ENCODE measurements at places on chromosomes 16 and 17.

GRCh38 chr17:35257208-35257659, 14.4 kb downstream of the SLFN5 start:
- DNase-seq, result no peak

DNA sequence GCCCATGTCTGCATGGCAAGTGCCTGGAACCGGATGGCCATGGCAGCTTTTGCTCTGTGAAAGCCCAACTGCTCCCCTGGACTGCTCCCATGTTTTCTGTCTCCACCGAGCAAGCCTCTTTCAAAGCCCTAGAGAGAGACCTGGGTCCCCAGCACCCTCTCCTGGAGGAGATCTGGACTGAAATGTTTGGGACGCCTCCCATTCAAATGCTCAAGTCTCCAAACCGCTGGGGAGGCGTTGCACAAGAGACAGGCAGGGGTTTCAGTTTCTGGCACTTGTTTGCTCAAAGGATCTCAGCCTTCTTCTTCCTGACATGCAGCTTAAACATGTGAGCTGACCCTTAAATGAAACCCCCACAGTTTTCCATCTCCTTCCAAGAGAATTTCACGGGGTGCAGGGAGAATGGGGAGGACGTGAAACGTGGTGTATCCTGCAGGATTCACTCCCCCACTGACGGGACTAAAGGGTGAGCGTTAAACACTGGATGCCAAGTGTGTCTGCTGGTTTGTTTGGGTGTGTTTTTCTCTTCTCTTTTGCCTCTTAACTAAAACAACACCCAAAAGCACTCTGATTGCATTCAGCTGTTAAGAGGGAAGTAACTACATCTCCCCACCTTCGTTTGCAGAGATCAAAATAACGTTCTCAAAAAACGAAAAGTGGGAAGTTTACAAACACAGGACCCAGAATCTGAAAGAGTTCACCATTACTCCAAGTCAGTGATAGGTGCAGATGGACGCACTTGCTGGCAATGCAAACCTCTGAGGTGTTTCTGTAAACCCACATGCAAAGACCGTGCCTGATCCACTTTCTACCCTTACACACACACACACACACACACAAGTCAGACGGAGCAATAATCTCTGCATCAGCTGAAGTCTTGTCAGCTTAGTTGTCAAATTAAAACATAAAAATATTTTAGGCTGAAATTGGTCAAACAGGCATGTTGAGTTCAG, 256.9 kb downstream of the C16orf95 start:
- no peak for DNase-seq

DNA sequence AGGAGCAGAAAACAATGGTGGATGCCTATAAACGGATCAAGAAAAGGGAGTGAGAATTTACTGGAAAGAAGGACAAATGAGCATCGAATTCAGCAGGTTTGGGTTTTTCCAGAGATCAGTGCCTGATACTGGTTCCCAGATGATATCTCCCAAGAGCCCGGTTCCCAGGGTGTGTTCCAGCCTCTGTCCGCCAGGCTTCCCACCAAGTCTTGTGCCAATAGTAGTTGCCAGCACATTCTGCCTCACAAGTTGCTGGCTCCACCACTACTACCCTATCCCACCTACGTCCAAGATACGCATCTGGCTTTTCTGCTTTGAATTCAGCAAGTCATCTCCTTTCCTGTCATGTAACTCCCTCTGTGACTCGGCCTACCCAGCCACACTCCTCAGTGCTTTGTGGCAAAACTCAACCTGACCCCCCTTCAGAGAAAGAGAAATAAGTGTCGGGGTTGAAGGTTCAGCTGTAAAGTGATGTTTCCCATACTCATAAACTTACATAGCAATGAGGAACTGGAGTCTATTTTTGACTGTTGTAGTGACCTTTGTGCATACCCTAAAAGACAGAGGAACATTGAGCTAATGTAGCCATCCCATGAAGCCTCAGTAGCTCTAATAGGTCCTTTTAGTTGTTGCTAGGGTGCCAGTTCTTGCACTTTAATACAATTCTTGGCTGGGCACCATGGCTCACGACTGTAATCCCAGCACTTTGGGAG, 277.0 kb downstream of the IRX3 start:
- no peak for DNase-seq

- no peak for DNase-seq
Observed at GRCh38 chr17:73317513-73318426, 6.0 kb upstream of the CDC42EP4 start.

DNA sequence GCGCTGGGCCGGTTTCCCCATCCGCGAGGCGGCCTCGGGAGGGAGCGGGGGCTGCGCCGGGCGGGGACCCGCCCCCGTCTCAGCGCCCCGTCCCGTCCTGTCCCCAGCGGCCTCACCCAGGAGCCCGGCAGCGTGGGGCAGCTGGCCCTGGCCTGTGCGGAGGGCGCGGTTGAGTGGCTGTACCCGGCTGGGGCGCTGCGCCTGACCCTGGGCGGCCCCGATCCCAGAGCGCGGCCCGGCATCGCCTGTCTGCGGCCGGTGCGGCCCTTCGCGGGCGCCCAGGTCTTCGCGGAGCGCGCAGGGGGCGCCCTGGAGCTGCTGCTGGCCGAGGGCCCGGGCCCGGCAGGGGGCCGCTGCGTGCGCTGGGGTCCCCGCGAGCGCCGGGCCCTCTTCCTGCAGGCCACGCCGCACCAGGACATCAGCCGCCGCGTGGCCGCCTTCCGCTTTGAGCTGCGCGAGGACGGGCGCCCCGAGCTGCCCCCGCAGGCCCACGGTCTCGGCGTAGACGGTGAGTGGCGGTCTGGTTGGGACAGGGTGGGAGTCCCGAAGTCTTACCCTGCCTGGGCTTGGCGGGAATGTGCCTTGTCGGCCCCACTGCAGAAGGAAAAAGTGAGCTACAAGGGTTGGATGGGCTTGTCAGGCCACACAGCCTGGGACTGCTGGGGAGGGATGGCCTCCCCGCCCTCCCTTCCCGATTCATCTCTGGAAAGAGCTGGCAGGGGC, 720 bp downstream of the METRN start:
- DNase-seq, result no peak

DNA sequence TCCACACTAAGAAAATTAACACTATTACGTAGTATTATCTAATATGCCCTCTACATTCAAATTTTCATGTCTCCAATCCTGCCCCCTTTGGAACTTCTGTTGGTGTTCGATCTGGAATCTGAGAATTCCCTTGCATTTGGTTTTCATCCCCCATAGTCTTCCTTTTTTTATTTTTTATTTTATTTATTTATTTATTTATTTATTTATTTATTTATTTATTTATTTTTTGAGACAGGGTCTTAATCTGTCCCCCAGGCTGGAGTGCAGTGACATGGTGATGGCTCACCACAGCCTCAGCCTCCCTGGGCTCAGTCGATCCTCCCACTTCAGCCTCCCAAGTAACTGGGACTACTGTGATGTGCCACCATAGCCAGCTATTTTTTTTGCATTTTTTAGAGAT, 589.3 kb downstream of the MAF start:
- no peak for DNase-seq

DNA sequence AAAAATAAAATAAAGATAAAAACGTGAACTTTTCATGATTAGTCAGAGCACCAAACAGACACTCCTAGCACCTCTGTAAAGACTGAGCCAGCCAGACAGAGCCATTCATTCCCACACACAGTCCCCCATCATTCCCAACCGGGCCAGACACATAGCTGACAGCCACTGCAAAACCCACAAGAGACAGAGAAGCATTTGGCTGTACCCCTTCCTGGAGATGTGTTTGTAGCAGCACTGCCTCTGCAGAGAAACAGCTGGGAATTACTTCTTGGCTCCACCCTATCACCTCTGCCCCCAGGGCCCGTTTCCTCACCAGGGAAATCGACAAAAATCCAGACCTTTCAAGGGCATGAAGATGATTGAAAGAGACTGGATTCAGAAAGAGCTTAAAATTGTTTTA, 46.4 kb downstream of the MYH11 start:
- DNase-seq, result no peak

DNA sequence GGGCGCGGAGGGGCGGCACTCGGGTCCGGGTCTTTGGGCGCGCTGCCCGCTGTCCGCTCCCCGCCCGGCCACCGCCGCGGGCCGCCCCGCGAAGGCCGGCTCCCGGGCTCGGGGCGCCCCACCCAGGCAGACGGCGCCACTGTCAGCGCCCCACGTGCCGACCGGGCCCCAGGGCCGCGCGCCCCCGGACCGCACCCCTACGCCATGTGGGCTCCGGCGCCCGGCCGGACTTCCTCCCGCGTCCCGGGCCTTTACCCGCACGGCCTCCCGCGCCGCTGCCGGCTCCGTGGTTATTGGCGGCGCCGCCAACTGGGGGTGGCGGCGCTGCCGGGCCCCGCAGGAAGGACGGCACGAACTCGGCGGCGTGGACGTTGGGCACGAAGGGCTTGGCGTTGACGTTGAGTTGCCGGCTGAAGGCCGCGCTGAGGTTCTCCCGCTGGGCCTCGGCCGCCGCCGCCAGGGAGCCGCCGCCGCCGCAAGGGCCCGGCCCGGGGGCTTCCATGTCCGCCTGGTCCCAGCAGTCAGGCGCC, 577 bp downstream of the GSPT1 start:
- DNase-seq, result no peak

- DNase-seq, result no peak
Observed at GRCh38 chr17:47176389-47176826, 12.7 kb downstream of the CDC27 start.

GRCh38 chr16:58331024-58331707, 36.3 kb upstream of the PRSS54 start:
- DNase-seq, result no peak

- DNase-seq, result no peak
Observed at GRCh38 chr17:49890852-49891251, 43.0 kb upstream of the TAC4 start.

DNA sequence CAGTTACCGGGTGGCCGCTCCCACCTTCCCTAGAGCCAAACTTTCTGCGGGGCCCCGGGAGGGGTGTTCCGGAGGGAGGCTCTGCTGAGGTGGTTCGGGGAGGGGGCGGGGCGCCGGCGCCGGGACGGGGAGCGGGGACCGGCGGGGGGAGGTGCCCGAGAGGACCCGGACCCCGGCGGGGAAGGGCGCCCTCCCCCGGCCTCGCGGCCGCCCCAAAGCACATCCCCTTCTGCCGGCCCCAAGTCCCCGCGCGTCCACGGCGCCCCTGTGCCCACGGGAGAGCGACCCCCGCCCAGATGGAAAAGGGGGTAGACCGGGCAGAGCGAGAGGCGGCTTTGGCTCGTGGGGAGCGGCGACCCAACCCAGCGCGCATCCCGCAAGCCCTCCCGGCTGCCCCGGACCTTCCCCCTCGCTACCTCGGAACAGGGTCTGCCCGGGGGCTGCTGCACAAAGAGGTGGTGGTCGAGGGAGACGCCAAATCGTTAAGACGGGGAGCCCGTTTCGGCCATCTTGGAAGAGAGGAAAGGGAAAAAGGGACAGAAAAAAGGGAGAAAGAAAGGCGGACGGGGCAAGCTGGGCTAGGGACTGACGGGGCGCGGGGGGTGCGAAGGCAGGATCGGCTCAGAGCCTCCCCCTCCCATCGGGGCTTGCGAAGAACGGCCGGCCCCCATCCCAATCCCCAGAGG, 530 bp downstream of the PCGF2 start:
- no peak for DNase-seq

DNA sequence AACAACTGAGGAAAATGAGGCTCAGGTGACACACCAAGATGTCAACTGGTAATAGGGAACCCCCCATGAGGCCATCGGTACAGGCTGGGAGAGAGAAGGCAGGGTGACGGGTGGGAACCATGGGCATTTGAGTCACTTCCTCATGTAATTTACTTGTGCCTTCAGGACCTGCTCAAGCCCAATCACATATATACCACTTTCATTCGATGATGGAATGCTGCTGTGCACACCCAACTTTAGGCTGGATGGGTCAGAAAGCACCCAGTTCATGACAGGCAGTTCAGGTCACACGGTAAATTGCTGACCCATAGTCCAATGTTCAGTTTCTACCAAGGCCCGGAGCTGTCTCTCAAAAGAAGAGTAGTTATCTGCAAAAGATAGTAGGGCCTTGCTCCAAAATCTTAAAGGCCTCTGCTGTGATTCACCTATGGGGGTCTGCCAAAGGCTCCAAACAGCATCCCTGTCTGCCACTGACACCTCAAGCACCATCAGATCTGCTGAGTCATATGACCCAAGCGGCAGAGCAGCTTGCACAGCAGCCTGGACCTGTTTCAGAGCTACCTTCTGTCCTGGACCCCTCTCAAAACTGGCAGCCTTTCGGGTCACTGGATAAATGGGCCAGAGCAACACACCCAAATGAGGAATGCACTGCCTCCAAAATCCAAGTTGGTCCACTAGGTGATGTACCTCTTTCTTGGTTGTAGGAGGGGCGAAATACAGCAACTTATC, 24.7 kb downstream of the ZZEF1 start:
- DNase-seq, result no peak

DNA sequence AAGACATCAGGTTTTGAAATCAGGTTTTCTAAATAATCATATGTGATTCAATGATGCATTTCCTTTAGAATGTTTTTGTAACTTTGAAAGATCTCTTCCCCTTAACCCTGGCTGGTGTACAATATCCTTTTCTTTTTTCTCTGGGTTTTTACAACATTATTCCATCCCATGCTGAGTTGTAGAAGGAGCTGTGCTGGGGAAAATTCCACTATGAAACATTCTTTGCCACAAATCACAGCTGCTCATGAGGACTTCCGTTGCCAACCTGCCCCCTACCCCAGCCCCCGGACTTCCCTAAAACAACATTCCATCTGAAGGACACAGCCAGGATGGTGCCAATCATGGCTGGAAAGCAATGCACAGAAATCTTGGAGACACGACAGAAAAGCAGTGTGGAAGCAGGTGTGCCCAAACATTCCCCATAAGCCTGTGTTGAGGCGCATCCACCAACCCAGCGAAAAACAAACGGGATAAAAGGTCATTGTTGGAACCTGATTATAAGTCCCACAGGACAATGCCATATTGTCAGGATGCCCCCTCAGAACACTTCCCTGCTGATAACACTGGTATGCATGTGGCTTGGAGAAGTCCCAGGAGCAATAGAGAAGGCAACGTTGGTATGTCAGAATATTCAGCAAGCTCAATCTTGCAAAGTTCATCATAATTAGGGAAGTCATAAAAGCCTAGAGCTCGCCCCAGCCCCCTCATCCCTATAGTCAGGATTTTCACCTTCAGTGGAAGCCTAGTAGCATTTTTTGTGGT, 475.0 kb downstream of the HS3ST3B1 start:
- no peak for DNase-seq

- no peak for DNase-seq
Observed at GRCh38 chr17:58991718-58992331, 114.9 kb downstream of the TRIM37 start.

- peak; percentile 20 for DNase-seq
Observed at GRCh38 chr16:58814348-58814801, 80.3 kb upstream of the GOT2 start.

GRCh38 chr16:49024896-49025295, 256.7 kb downstream of the CBLN1 start:
- DNase-seq, result no peak

GRCh38 chr16:3597676-3598075, 13.7 kb downstream of the SLX4 start:
- no peak for DNase-seq

DNA sequence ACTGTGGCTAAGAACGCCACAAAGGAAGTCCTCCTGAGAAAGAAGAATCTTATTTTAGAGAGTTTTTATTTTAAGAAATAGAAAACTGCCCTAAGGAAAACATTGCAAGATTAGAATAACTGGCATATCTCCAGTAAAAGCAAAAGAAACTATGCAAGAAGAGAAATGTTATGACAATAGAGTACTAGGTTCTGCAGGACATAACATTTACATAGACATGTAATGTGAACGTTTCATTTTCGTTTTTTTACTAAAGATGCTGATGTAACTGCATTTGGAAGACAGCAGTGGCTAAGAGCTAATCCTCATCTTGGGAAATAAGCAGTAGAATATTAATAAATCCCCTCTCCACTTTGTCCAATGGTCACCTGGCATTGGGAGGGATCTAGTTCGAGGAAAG, 7.8 kb upstream of the ASGR2 start:
- DNase-seq, result no peak

GRCh38 chr16:5461574-5461973, 364.0 kb upstream of the EEF2KMT start:
- no peak for DNase-seq

All from naive thymus-derived CD8-positive, alpha-beta T cell (primary cell).